ENCODE measurements at places on chromosomes 2 and 18. TPM values are rescaled to one million over a fixed set of nuclear protein-coding genes. Genes with fewer than 3 reads are reported as not detected.
A peak's percentile ranks its signal among the peaks of the same experiment; 100 is the strongest.

- no peaks in the 10 kb centered on the region for H3K4me1 ChIP-seq
- peak; percentile 43 for DNase-seq
- no peak overlapping the region for H3K4me3 ChIP-seq
- H3K36me3 ChIP-seq, result peaks cover 58% of the 10 kb centered on the region
Measured at GRCh38 chr2:60926741-60927552, 45.6 kb downstream of the REL start.

GRCh38 chr2:46547223-46548102 lies 68.1 kb downstream of the TMEM247 start:
- no peaks in the 10 kb centered on the region for H3K27me3 ChIP-seq
- DNase-seq, result peak; percentile 38
- peaks cover 9% of the 10 kb centered on the region for H3K36me3 ChIP-seq
- H3K4me1 ChIP-seq, result peaks cover 51% of the 10 kb centered on the region
- no peak overlapping the region for H3K27ac ChIP-seq

- DNase-seq, result no peak
- no peak overlapping the region for H3K4me3 ChIP-seq
- no peaks in the 10 kb centered on the region for H3K27me3 ChIP-seq
- no peak overlapping the region for H3K27ac ChIP-seq
- H3K4me1 ChIP-seq, result no peaks in the 10 kb centered on the region
Measured at GRCh38 chr18:44771572-44771955, 90.9 kb downstream of the SETBP1 start.

- H3K27ac ChIP-seq, result no peak overlapping the region
- no peaks in the 10 kb centered on the region for H3K36me3 ChIP-seq
- H3K4me3 ChIP-seq, result no peak overlapping the region
- DNase-seq, result no peak
- no peaks in the 10 kb centered on the region for H3K27me3 ChIP-seq
- H3K4me1 ChIP-seq, result no peaks in the 10 kb centered on the region
Measured at GRCh38 chr18:28086670-28087552, 90.0 kb downstream of the CDH2 start.

GRCh38 chr2:224211181-224211480 lies 172.0 kb upstream of the SERPINE2 start:
- DNase-seq, result no peak
- H3K27ac ChIP-seq, result no peak overlapping the region
- no peaks in the 10 kb centered on the region for H3K36me3 ChIP-seq
- no peaks in the 10 kb centered on the region for H3K4me1 ChIP-seq

- no peak for DNase-seq
- H3K27ac ChIP-seq, result no peak overlapping the region
- H3K4me3 ChIP-seq, result no peak overlapping the region
- no peaks in the 10 kb centered on the region for H3K36me3 ChIP-seq
- H3K27me3 ChIP-seq, result no peaks in the 10 kb centered on the region
Measured at GRCh38 chr18:26119246-26119645, 14.4 kb upstream of the PSMA8 start.

DNA sequence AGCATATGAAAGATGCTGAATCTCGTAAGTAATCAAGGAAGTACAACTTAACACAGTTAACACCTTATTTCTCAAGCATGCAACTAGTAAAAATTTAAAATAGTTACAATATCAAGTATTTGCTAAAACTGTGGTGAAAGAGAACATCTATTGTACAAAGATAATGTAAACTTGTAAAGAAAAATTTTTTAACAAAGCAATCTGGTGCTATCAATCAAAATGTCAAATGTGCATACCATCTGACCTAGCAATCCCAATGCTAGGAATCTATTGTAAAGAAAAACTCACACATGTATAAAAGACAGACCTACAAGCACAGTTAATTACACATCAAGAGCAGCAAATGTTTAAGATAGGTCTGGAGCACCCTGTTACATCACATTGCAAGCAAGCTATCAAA lies 90.1 kb downstream of the SLC66A3 start:
- no peaks in the 10 kb centered on the region for H3K4me1 ChIP-seq
- H3K36me3 ChIP-seq, result no peaks in the 10 kb centered on the region
- no peaks in the 10 kb centered on the region for H3K27me3 ChIP-seq
- H3K27ac ChIP-seq, result no peak overlapping the region

- no peaks in the 10 kb centered on the region for H3K4me1 ChIP-seq
- no peaks in the 10 kb centered on the region for H3K36me3 ChIP-seq
- DNase-seq, result no peak
- no peak overlapping the region for H3K27ac ChIP-seq
- no peak overlapping the region for H3K4me3 ChIP-seq
Measured at GRCh38 chr18:24913507-24914170, 438.3 kb downstream of the ZNF521 start.

DNA sequence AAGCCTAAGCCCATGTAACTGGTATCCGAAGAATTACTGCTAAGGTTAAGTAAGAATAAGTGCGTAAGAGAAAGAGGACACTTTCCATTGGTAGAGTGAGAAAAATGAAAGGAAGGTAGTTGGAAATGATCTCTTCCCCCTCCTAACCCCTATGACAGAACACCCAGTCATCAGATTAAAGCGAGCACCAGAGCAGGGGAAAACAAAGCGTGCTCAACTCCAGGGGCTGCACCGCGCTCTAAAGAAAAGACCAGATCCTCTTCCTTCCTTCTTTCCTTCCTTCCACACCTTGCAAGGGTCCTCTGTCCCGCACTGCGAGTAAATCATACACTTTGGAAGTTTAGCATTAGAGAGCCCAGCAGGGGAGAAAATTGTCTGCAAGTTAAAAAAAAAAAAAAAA lies 971 bp upstream of the CDH7 start:
- peaks cover 10% of the 10 kb centered on the region for H3K27me3 ChIP-seq
- no peaks in the 10 kb centered on the region for H3K4me1 ChIP-seq
- DNase-seq, result no peak
- no peak overlapping the region for H3K27ac ChIP-seq
- H3K36me3 ChIP-seq, result no peaks in the 10 kb centered on the region
- H3K4me3 ChIP-seq, result no peak overlapping the region

- no peaks in the 10 kb centered on the region for H3K4me1 ChIP-seq
- H3K4me3 ChIP-seq, result no peak overlapping the region
- no peak overlapping the region for H3K27ac ChIP-seq
- H3K27me3 ChIP-seq, result no peaks in the 10 kb centered on the region
- peaks cover 37% of the 10 kb centered on the region for H3K36me3 ChIP-seq
Measured at GRCh38 chr2:23761638-23762037, 165.3 kb downstream of the ATAD2B start.

- no peaks in the 10 kb centered on the region for H3K4me1 ChIP-seq
- H3K36me3 ChIP-seq, result no peaks in the 10 kb centered on the region
- no peak overlapping the region for H3K27ac ChIP-seq
- H3K27me3 ChIP-seq, result no peaks in the 10 kb centered on the region
Measured at GRCh38 chr2:1708476-1709334, 35.6 kb downstream of the PXDN start.

The HOXD10 gene
- not detected for total RNA-seq

The COLEC12 gene
- not detected for total RNA-seq

The SLC39A6 gene
- total RNA-seq, result 10.6 TPM

The ICOS gene
- total RNA-seq, result 93.3 TPM

The ALK gene
- total RNA-seq, result not detected

The MSTN gene
- not detected for total RNA-seq

The CMPK2 gene
- 7.6 TPM for total RNA-seq
